ENCODE measurements at places on chromosomes 12 and 14.

DNA sequence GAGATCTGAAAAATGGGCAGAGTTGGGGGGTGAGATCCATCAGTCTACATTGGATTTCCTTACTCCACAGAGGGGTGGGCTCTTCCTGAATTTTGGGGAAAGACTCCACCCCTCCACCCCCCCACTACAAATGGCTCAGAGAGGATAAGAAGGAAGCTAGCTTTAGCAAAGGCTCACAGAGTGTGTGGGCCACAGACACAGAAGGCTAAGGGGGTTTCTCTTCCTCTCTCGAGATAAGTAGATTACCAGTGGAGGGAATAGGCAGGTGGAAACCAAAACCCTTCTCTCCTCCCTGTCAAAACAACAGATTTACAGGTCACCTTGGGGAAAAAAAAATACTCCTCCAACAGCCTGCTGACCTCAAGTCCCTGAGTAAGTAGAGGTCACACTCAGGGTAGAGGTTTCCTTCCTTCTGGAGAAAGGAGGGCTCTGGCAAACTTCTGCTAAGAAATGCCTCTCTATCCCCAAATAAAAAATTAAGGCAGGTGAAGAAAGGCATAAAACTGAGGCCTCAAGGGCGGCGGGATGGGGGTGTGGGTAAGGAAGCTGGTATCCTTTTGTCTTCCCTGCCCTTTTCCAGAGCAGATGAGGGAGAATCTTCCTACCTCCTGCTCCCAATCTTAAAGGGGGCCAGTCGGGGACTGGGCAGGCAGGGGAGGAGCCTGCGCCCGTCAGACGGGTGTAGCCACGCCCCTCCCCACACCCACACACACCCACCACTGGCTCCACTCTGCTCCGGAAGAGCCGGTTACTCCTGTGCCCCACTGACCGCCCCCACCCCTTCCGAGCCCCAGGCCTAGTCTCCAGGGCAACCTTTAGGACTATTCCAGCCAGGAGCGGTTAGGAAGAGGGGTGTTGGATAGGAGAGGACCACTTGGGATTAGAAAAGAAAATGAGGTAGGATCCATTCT is 1.9 kb upstream of the BAZ2A start:
- no peak for DNase-seq

DNA sequence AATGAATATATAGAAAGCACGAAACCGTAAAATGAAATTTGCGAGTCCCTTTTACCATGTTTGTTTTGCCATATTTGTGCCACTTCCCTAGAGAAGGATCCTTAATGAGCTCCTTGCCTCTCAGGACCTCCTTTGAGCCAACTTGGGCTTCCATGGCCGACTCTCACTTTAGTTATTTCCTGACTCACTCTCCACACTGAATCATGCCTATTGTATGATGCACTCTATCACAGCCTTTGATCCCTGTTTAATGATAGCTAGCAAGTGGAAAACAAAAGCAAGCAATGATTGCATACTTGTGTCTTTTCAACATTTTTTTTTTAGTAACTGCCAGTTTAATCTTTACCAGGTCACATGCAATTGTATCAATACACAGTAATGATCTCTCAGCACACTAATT is 153.2 kb downstream of the CCER1 start:
- no peak for DNase-seq

DNA sequence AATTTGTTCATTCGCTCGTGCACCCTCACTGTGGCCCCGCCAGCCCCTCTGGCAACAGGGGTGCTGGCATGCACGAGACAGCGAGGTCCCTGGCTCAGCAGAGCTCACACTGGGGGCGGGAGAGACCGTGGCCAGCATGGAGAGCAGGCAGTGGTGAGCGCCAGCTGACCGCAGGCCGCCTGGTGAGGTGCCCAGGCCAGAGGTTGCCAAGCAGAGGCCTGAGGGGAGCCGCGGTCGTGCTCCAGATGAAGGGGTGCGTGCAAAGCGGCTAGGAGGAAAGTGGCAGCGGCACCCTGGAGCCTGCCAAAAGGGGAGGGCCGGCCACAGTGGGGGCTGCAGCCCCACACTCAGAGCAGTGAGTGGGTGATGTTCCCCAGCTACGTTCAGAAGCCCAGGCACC is 56.1 kb downstream of the CDC42BPB start:
- no peak for DNase-seq

DNA sequence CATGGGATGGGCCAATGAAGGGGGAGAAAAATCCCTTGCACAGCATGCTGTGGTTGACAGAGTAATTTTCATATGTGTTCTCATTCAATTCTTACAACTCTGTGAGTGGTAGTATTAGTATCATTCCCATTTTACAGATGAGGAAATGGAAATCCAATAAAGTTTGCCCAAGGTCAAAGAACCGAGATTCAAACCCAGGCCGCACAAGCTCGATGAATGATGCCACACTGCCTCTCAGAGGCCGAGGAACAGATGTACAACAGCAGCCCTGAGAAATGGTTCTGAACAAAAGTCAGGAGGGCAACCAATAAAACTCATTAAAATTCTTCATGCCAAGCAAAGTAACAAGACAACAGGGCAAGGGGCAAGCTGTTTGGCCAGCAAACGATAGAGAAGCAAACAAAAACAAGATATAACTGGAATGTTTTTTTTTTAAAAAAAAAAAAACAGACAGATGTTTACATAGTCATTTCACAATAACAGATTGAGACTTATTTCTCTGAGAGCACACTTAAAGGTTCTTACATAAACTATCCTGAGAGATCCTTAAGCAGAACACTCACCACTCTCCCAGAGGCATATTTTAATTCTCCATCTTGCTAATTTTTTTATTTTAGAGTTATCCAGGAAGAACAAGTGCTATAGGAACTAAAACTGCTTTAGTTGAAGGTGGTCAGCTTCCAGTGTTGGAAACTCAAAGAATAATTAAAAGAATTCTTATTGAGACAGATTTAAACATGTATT is 85.8 kb downstream of the EXOC5 start:
- DNase-seq: no peak

GRCh38 chr14:33150666-33151428 is 212.2 kb downstream of the NPAS3 start:
- DNase-seq: no peak

DNA sequence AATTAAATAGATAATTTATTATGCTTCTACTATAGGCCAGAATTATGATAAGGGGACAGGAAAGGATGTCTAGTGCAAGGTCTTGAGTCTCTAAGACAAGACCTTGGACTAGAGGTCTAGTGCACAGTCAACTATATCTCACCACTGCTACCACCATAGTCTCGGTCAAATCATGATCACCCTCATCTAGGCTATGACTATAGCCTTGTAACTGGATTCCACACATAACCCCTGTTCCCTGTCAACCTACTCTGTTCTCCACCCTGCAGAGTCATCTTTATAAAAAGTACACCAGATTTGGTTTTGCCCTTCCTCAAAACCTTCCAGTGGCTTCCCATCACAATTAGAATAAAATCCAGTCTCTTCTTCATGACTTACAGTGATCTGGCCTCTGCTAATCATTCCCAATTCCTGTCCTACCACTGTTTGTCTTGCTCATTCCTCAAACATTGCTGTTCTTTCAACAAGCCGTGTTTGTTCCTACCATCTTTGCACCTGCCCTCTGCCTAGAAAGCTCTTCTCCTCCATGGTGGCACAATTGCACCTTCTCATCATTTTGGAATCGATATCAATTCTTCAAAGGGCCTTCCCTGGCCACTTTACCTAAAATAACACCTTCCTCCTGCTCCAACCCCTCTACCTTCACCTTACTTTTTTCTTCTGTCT is 169.4 kb downstream of the FOXN3 start:
- DNase-seq: no peak

- DNase-seq: no peak
Observed at GRCh38 chr14:102417001-102417431, 54.3 kb downstream of the TECPR2 start.

- DNase-seq: no peak
Observed at GRCh38 chr12:118472940-118473339, 96.6 kb downstream of the SUDS3 start.

- DNase-seq: no peak
Observed at GRCh38 chr14:89293314-89293916, 123.6 kb downstream of the FOXN3 start.

DNA sequence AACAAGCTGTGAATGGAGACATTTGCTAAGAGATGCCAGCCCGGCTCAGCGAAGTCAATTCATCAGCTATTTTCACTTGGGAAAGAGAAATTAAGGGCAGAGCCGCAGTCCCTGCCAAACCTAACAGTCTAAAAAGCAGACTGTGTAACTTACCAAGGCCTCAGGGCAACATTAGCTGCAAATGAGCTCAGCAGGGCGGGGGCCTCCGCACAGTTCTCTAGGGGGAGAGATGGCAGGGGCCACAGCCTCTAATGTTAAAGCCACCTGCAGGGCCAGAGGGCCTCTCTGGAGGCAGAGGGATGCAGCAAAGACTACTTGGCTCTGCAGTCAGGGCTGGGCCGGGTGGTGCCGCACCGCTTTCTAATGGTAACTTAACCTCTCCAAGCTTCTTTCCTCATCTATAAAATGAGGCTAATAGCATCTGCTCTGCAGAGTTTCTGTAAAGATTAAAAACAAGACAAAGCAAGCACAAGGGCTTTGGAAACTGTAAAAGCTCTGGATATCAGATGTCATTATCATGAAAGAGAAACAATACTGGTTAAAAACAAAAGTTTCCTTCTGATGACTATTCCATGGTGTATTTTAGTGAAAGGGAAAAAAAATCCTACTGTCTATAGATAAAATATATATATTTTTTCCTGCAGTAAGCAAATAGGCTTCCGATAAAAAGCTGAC is 13.4 kb upstream of the GPRC5A start:
- no peak for DNase-seq

- DNase-seq: no peak
Observed at GRCh38 chr14:90599339-90599738, 202.5 kb downstream of the CALM1 start.

GRCh38 chr12:53752621-53753020 is 842 bp upstream of the CISTR start:
- no peak for DNase-seq

GRCh38 chr14:67559639-67560038 is 26.5 kb downstream of the PLEKHH1 start:
- no peak for DNase-seq

DNA sequence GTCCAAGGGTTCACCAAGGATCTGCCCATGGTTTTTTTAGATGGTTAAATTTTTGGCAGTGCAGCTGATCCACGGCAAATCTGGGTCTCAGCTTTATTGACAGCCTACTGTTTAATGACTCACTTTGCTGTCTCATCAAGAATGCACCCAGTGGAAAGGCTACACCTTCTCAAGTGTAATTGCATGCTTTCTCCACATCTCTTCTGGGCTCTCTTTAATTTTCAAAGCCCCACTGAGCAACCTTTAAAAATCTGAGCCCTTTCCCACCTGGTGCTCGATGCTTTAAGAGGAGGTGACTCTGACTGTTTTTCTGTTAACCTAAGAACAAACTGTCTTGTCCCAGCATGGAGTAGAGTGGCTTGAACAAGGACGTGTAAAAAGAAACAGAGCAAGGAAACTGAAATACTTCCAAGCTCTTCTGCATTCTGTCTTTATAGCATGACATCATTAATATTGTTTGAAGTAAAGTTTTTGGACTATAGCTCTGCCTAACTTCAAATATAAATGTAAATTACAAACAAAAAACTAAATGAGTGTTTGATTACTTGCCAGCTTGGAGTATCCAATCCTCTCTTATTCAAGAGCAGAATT is 214.2 kb upstream of the KRR1 start:
- peak; percentile 69 for DNase-seq

DNA sequence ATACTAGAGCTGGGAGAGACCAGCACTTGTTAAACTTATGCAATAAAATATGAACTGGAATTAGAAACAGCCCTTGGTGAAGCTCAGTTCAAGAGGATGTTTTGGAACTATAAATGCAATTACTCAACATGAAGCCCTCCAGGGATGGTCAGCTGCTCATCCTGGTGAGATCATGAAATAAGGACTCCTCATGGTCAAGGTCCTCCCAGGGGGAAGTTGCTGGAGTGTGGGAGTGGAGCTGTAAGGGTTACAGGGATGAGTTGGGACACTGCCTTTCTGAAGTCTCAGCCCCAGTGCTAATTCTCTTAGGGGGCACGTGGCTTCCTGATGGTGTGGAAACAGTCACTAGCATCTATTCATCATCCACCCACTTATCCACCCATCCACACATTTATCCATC is 301.7 kb upstream of the SFSWAP start:
- no peak for DNase-seq

- DNase-seq: no peak
Observed at GRCh38 chr14:51023964-51024363, 70.9 kb downstream of the TRIM9 start.

DNA sequence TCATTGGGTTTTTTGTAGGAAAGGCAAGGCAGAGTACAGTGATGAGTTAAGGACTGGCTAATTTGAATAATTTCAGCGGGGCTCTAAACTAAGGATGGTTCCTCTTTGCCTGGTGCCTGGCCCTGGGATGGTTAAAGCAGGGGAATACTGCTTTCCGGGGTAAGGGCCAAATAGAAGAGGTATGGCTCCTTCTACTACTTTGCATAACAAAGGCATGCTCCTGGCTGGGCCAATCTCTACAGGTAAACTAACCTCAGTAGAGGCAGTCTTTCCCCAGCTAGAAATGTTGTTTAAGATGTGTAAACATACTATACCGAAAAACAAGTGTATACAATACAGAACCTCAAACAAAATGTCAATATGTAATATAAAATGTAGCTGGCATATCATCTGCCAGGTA is 1239.0 kb downstream of the SLC16A7 start:
- DNase-seq: no peak

GRCh38 chr12:96140174-96140573 is 54.0 kb upstream of the ELK3 start:
- peak; percentile 78 for DNase-seq

DNA sequence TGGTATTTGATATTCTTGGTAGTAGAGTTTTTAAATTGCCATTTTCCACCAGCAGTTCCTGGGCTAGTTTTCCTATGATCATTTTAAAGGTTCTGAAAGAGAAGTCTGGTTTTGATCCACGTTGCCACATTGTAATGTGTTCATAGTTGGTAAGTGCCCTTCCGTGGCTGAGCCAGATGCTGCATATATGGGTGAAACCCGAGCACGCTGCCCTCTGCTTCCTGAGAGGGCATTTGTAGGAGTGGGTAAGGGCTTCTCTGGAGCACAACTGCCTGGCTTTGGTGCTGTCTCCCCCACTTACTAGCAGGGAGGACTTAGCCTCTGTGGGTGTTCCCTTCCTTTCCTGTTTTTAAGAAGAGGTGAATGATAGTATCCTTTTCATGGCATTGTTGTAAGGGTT is 7.1 kb downstream of the SNRNP35 start:
- DNase-seq: no peak

DNA sequence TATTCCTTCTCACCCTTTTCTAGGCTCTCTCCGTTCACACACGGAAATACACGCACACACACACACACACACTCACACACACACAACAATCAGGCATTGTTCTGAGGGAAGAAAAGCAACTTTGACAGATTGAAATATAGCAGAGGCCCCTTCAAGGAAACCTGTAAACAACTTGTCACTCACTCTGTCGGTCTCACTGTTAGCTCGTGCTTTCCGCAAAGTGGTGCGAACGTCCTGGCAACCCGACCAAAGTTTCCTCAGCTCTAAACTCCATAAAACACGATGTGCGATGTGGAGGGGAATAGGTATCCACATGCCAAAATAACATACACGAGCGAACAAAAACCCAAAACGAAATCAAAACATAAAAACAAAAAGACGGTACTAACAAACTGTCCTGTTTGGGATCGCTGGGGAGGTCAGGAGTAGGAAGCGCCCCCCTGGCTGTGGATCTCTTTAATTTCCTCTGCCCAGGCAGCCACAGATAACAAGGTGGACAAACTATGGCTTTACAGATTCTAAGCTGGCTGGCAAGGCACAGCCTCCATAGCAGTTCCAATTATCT is 822 bp upstream of the SOX5 start:
- DNase-seq: no peak
